ENCODE measurements at places on chromosomes 12 and 14.
A peak's percentile ranks its signal among the peaks of the same experiment; 100 is the strongest.

- peak; percentile 78 for DNase-seq
Measured at GRCh38 chr12:117874842-117875434, 93.9 kb downstream of the KSR2 start.

GRCh38 chr12:62772416-62772955 lies 162.5 kb downstream of the PPM1H start:
- peak; percentile 59 for DNase-seq

GRCh38 chr12:7073946-7074345 lies 13.4 kb downstream of the C1S start:
- DNase-seq: no peak

DNA sequence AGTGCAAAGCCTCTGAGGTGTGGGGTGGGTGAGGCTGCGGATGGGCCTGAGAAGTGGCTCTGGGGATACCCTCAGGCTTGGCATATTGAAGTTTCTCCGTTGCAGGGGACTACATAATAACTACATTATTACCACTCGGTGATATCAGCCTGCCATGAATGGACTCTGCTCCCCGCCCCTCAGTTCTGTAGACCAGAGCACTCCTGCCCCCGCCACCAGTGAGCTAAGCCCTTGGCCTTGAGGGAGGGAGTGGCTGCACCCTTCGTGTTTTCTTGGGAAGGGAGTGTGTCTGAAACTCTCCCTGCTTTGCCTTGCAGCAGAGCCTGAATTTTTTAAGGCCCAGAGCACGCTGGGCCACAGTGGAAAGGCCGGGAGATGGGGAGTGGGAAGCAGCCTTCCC lies 1.7 kb downstream of the ORAI1 start:
- peak; percentile 50 for DNase-seq

- no peak for DNase-seq
Measured at GRCh38 chr12:127750076-127750840, 516.7 kb upstream of the TMEM132C start.

DNA sequence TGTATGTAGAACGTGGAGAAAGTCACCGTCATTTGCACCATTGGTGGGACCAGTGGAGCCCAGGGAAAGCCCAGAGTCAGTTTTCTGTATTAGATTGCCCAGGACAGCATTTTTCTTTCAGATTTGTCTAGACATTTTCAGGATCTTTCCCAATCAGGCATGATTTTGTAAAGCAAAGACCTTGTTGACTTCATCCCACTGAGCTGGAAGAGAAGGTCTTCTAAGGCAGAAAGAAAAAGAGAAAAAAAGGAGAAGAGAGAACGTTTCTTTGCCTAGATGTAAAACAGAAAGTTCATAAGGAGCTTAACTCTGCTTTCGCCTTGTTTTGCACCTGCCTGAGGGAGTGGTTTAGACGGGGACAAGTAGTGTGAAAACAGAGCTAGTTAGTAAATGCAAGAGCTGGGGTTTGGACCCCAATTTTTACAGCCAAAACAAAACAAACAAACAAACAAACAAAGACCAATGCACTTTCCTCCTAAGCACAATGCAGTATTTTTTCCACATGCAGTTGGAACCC lies 273.1 kb downstream of the ZFP36L1 start:
- no peak for DNase-seq

DNA sequence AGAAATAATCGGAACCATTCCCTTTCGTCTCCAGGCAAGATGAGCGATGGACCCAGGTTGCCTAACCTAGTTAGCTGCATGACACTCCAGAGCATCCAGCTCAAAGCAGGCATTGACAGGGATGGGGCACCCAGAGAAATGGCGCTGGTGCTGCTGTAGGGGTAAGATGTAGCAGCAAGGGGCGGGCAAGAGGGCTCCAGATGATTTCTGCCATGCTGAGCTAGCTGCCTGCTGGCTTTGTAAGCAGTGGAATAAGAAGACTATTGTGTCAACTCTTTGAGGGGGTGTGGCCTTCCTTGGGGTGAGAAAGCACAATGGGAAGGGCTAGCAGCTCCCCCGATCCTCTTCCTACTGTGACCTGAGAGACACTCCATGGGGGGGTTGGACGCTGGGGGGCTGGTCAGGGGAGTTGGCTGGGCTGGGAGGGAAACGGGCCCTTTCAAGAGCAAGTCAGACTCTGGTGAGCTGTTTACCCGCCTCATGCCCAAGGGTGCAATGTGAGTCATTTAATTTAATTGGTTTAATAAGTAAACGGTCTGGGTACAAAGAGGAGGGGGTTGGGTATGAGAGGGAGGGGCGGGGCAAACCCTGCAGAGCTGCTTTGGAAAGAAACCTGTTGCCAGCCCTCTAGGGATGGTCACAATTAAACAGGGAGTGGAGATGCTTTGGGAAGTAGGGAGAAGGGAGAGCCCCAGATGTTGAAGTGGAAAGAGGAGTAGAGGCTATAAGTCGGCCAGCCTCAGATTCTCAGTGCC lies 50.5 kb downstream of the B4GALNT3 start:
- peak; percentile 93 for DNase-seq

Measured in mesendoderm (in vitro differentiated cells).